Effector memory CD8-positive, alpha-beta T cell (primary cell): ENCODE measurements at places on chromosomes 7 and 10.

GRCh38 chr10:44723082-44723481 lies 188.1 kb upstream of the TMEM72 start:
- H3K27ac ChIP-seq, result peak overlapping the region; percentile 17
- no peaks in the 10 kb centered on the region for H3K4me1 ChIP-seq
- H3K36me3 ChIP-seq, result no peaks in the 10 kb centered on the region
- H3K4me3 ChIP-seq, result no peak overlapping the region
- no peaks in the 10 kb centered on the region for H3K27me3 ChIP-seq

GRCh38 chr7:44279731-44280505 lies 45.5 kb downstream of the CAMK2B start:
- no peaks in the 10 kb centered on the region for H3K27me3 ChIP-seq
- H3K36me3 ChIP-seq, result no peaks in the 10 kb centered on the region
- H3K27ac ChIP-seq, result no peak overlapping the region
- H3K4me1 ChIP-seq, result no peaks in the 10 kb centered on the region

GRCh38 chr10:45008524-45009161 lies 7.9 kb downstream of the ZNF22 start:
- peak; percentile 40 for DNase-seq
- no peak overlapping the region for H3K4me3 ChIP-seq
- H3K4me1 ChIP-seq, result peaks cover 3% of the 10 kb centered on the region

DNA sequence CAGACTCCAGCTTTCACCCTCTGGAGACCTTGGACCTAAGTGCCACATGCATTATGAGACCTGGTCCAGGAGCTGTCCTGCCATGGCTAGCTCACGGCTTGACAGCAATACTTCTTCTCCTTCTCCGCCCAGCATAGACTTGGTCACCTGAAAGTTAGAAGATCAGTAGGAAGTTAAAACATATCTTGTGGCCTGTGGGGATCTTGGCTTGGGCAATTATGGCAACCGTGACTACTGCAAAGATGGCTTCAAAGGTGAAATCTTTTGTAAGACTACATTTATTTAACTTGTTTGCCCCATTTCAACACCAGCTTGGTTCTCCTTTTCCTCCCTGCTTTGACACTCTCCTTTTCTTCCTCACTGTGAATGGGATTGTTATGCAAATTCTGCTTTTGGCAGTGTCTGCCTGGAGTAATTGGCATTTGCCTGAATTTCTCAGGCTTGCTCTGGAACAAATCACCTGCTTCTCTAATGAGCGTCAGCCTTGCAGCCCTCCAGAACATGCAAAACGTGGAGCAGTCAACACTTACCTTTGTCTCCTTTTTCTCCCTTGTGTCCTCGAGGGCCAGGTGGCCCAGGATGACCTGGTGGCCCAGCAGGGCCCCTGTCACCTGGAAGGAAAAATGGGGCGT lies 53.4 kb downstream of the COL17A1 start:
- peak overlapping the region; percentile 15 for H3K27ac ChIP-seq
- peaks cover 28% of the 10 kb centered on the region for H3K36me3 ChIP-seq
- no peak overlapping the region for H3K4me3 ChIP-seq

GRCh38 chr10:59944339-59944935 lies 38.1 kb upstream of the CCDC6 start:
- H3K27ac ChIP-seq, result no peak overlapping the region
- no peaks in the 10 kb centered on the region for H3K36me3 ChIP-seq
- no peak for DNase-seq
- H3K4me1 ChIP-seq, result no peaks in the 10 kb centered on the region

GRCh38 chr10:15106352-15107013 lies 9.3 kb downstream of the RPP38 start:
- peak overlapping the region; percentile 35 for H3K27ac ChIP-seq
- no peaks in the 10 kb centered on the region for H3K27me3 ChIP-seq
- no peak overlapping the region for H3K4me3 ChIP-seq
- peaks cover 3% of the 10 kb centered on the region for H3K4me1 ChIP-seq
- DNase-seq, result peak; percentile 58

DNA sequence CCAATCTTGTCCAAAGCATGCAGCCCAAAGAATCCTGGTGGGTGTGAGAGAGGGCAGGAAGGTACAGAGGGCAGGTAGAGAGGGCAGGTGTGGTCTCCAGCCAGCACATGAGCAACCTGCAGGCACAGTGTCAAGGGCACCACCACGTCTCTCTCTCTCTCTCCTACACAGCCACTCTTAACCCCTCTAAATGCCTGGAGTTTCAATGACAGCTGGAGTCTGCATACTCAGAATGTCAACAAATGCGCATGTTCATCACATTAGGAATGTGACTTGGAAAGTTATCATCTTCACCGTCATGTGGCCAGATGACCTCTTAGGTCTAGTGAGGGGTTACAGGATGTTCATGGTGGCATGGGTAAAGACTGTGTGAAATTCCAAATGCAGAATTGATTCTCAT lies 456.8 kb downstream of the SORCS1 start:
- H3K27ac ChIP-seq, result no peak overlapping the region
- DNase-seq, result no peak
- no peaks in the 10 kb centered on the region for H3K27me3 ChIP-seq
- no peaks in the 10 kb centered on the region for H3K4me1 ChIP-seq

DNA sequence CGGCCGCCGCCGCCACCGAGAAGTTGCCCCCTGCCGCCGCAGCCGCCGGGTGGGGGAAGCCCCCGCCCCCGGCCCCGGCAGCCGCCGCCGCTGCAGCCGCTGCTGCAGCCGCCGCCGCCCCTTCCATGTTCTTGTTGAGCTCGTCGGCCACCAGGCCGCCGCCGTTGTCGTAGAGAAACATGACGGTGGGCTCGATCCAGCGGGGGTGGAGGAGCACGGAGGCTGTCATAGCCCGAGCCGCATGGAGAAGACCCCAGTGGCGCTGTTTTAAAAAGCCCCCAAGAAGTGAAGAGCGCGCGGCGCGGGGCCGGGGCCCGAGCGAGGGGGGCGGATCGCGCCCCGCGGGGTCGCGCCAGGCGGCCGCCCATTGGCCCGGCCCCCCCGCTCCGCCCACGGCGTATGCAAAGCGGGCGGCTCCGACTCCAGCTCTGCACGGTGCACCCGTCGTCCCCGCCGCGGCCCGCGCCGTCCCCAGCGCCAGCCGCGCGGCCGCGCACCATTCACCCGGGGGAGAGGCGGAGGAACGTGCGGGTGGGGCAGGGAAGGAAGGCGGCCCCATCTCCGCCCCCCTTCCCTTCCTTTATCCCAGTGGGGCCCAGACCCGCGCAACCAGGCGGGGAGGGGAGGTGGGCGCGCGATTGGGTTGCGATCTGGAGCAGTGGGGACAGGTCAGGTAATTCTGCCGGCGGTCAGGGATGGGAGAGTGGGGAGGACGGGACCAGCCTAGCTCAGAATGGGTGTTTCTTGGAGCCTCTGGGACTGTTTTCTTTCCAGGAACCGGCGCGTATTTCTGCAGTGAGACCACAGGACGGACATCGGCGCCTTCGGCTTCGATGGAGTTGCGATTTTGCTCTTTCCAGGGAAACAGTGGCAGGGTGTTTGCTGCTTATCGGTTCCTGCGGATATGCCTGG lies at the start of gene HOXA13:
Gene HOXA13 (minus strand): TSS at position 243 of the 912 bp plus-strand sequence. CDS start 14 bp downstream, at position 229.
- no peak within 1 kb of the TSS for H3K27ac ChIP-seq
- no peak for DNase-seq
- H3K4me3 ChIP-seq, result peak within 1 kb of the TSS; percentile 76
- H3K36me3 ChIP-seq, result peaks cover 29% of the 10 kb centered on the region
- H3K4me1 ChIP-seq, result peaks cover 41% of the 10 kb centered on the region

- no peak overlapping the region for H3K4me3 ChIP-seq
- H3K27ac ChIP-seq, result no peak overlapping the region
- H3K4me1 ChIP-seq, result peaks cover 13% of the 10 kb centered on the region
- DNase-seq, result no peak
- peaks cover 6% of the 10 kb centered on the region for H3K27me3 ChIP-seq
- H3K36me3 ChIP-seq, result no peaks in the 10 kb centered on the region
Measured at GRCh38 chr7:17041324-17041723, 159.5 kb upstream of the AGR3 start.

DNA sequence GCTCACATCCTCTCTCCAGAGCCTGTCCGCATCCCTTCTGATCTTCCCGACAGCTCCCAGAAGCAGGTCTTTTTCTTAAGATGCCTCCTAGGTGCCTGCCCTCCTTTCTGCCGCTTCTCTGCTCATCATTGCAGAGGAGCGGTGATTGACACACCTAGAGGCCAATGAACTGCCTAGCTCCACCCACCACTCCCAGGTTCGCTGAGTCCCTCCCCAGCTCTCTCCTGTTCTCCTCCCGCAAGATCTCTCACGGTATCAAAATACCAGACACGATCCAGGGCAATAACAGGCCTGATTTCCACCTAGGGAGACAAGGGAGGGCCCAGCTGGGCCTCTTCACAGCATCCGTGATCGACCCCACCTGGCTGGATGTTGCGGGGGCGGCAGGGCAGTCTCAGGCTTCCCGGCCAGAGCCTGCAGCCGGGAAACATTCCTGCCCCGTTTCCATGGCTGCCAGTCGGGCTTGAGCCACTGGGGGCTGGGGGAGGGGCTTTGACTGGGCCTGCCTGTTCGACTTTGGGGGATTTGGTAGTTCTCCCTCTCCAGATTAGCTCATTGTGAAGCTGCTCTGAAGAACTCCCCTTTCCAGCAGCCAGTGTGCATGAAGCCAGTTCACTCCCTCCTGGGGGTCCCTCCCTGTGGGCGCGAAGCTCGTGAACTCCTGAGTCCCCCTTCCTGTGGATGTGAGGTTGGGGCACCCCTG lies 373.5 kb downstream of the RPS24 start:
- peak overlapping the region; percentile 25 for H3K27ac ChIP-seq
- peak overlapping the region; percentile 60 for H3K4me3 ChIP-seq
- DNase-seq, result peak; percentile 19
- H3K27me3 ChIP-seq, result peaks cover 63% of the 10 kb centered on the region
- peaks cover 6% of the 10 kb centered on the region for H3K4me1 ChIP-seq

GRCh38 chr10:68900427-68901104 lies 549 bp upstream of the DDX50 start:
- peak overlapping the region; percentile 100 for H3K27ac ChIP-seq
- no peak for DNase-seq
- peaks cover 17% of the 10 kb centered on the region for H3K36me3 ChIP-seq
- H3K4me3 ChIP-seq, result peak overlapping the region; percentile 100
- peaks cover 21% of the 10 kb centered on the region for H3K4me1 ChIP-seq
- H3K27me3 ChIP-seq, result peaks cover 6% of the 10 kb centered on the region

GRCh38 chr7:156791241-156791640 lies 101.7 kb downstream of the LMBR1 start:
- no peak for DNase-seq
- H3K27me3 ChIP-seq, result no peaks in the 10 kb centered on the region
- H3K4me3 ChIP-seq, result no peak overlapping the region

DNA sequence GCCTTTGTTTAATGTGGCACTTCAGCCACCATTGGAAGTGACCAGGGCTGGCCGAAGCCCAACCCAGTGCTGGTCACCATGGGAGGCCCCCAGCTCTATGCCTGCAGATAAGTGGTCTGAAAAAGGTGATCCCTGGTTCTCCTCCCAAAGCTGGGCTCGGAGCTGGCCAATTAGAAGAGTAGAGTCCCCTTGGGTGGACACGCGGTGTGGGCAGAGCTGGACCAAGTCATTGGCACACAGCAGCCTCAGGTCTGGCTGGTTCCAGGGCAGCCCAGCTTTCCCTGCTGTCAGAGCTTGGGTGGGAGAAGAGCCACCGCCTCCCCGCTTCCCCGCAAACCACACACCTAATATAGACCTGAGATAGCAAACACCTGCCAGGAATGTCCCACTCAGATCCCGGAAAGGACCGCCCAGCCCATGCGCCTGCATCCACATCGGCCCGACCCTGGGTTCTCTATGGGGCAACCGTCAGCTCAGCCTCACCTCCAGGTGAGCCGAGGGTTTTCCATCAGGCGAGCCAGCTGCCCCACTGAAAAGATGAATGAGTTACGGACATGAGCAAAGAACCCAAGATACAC lies 84.3 kb downstream of the TCERG1L start:
- H3K36me3 ChIP-seq, result no peaks in the 10 kb centered on the region
- no peaks in the 10 kb centered on the region for H3K4me1 ChIP-seq
- DNase-seq, result no peak

DNA sequence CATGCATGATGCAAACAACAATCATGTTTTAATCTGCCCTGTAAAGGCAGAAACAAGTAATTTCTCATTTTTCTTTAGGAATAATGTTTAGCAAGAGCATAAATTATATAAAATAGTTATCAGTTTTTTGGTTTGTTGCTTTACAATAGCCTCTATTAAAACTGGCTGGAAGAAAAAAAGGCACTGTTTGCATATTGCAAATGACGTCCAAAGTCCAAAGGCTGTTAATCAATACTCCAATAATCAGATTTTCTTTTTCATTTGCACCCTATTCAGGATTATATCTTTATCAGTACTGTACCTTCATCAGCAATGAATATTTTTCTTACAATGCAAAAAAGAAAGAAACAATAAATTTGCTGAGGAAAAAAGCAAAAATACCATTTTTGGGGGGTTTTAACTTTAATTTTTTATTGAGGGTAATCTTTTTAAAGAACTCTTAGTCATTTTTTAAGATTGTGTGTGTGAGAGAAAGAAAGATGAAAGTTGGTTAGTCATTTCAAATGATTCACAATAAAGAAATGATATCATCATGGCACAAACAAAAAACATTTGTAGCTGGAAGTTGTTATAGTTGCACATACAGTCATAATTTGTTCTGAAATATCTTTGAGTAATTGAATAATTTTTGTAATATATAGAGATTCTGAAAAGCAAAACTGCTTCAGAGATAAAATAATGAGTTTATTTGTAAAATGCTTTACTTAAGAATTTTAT lies 44.4 kb upstream of the AKR1C2 start:
- no peak for DNase-seq
- no peak overlapping the region for H3K27ac ChIP-seq
- no peaks in the 10 kb centered on the region for H3K4me1 ChIP-seq
- H3K36me3 ChIP-seq, result no peaks in the 10 kb centered on the region

- H3K27ac ChIP-seq, result no peak overlapping the region
- H3K4me1 ChIP-seq, result peaks cover 28% of the 10 kb centered on the region
- DNase-seq, result no peak
- peaks cover 3% of the 10 kb centered on the region for H3K36me3 ChIP-seq
Measured at GRCh38 chr7:127870231-127870907, 160.9 kb downstream of the LRRC4 start.

DNA sequence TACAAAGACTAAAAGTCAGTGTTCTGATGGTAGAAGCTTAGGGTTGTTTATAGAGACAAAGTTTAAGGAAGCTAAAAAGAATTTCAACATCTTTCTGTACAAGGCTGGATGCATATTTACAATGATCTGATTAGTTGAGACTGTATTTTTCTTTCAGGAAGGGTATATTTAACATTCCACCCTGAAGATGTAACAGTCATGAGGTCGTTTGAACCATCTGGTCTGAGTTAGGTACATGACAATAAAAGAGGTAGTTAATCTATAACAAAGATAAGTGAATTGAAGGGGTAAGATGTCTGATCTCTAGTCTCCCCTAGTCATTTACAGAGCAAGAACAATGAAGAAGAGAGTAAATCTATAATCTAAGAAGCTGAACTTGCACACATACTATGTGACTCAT lies 821.2 kb downstream of the CNTNAP2 start:
- no peak for DNase-seq
- H3K36me3 ChIP-seq, result no peaks in the 10 kb centered on the region
- H3K4me3 ChIP-seq, result no peak overlapping the region
- no peak overlapping the region for H3K27ac ChIP-seq

DNA sequence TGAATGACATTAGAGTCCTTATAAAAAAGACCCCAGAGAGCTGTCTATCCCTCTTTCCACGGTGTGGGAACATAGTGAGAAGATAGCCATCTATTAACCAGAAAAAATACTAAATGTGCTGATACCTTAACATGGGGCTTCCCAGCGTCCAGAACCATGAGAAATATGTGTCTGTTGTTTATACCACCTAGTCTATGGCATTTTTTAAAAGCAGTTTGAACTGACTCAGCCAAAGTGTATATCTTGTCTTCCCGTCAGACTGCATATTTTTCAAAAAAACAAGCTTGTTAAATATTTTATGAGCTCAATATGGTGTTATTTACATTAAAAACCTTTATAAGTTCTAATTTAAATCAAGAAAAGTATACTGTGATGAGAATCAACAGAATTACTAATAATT lies 255.3 kb downstream of the HGF start:
- H3K27ac ChIP-seq, result no peak overlapping the region
- no peaks in the 10 kb centered on the region for H3K4me1 ChIP-seq
- no peak for DNase-seq
- H3K4me3 ChIP-seq, result no peak overlapping the region
- no peaks in the 10 kb centered on the region for H3K36me3 ChIP-seq
